ENCODE measurements at places on chromosomes 1 and 21.
A peak's percentile ranks its signal among the peaks of the same experiment; 100 is the strongest.

GRCh38 chr1:79981481-79981880 lies 975.0 kb upstream of the ADGRL4 start:
- no peak for DNase-seq

GRCh38 chr1:94144836-94145235 lies 23.9 kb upstream of the ABCA4 start:
- DNase-seq = no peak

DNA sequence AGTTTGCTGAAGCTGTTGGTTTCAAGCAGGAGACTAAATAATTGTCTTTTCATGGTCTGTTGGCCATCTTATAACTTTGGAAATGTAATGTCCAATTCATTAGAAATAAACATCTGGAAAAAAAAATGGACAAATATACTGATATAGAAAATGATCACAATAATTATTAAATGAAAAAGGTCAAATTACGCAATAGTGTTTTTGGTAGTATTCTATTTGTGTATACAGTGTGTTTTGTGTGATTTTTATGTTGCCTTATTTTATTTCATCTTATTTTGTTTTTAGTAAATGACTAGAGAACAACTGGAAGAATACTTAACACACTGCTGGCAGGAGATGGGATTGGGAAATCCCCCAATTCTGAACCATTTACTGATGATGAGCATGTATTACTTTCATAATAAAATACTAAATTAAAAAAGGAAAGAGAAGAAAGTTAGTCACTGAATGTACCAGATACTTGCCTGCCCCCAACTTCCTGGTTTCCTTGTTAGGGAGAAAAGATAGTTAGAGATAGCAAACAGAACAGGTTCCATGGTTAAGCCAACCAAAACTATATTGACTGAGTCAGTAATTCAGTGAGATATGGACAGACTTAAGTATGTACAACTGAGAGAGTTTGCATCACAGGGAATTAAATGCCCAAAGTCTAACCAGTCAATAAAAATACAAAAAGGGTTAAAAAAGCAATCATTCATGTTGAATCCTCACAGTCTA lies 24.0 kb upstream of the SAMD13 start:
- no peak for DNase-seq

DNA sequence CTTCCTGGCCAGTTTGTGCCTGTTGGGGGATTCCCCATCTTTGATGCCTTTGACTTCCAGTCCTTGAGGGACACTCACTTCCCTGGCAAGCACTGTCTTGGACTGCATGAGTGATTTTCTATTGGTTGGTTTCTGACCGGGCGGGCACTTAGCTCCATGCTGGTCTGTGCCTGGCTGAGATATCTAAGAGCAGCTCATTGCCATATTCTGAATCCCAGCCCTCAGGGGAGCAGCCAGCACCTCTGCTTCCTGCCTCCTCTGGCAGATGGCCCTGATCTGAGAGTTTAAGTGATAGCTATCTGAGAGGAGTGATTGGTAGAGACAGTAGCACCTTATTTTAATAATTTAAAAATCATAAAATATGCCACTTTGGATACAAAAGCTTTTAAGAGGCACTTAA lies 52.5 kb downstream of the DISC1 start:
- DNase-seq = no peak

GRCh38 chr1:66678146-66678545 lies 74.1 kb upstream of the DYNLT5 start:
- no peak for DNase-seq

- no peak for DNase-seq
Measured at GRCh38 chr21:42565206-42565810, 51.7 kb downstream of the SLC37A1 start.

DNA sequence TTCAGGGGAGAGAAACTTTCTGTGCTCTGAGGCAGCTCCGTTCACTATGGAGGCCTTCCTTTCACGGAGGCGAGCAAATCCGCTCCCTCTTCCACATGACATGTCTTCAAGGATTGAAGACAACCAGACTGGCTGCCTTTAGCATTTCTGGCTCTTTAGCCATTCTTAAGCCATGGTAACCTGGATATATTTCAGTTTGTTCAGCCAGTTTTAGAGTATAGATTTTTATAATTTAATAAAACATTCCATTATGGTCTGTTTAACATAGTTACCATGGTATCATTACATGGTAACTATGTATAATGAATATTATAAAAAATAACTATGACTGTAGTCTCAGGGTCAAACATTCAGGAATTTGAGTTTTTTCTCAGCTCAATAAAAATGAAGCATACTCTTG lies 54.2 kb upstream of the NFIA start:
- no peak for DNase-seq

- no peak for DNase-seq
Measured at GRCh38 chr1:57898531-57898930, 474.7 kb upstream of the DAB1 start.

- DNase-seq = no peak
Measured at GRCh38 chr1:182338806-182339370, 52.7 kb downstream of the GLUL start.

DNA sequence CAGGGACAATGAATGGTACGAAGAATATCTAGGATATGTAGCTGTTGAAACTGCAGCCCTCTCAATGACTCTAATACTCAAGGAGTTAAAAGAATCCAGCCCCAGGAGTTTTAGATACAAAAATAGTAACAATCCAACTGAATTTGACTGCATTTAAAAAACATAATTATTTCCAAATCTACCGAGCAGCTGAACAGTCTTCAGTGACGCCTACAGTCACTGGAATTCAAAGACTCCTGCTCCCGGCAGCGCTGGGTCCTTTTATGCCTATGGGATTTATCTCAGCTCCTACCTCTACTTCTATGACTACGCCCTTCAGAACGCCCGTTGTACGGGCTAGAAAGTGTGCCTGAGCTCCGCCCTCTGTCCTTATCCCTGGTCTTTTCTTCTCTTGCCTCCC lies 55.7 kb downstream of the WARS2 start:
- DNase-seq = no peak

- no peak for DNase-seq
Measured at GRCh38 chr1:93023281-93023680, 55.8 kb upstream of the MTF2 start.

GRCh38 chr1:167905182-167905581 lies 8.8 kb downstream of the ADCY10 start:
- DNase-seq = peak; percentile 33

DNA sequence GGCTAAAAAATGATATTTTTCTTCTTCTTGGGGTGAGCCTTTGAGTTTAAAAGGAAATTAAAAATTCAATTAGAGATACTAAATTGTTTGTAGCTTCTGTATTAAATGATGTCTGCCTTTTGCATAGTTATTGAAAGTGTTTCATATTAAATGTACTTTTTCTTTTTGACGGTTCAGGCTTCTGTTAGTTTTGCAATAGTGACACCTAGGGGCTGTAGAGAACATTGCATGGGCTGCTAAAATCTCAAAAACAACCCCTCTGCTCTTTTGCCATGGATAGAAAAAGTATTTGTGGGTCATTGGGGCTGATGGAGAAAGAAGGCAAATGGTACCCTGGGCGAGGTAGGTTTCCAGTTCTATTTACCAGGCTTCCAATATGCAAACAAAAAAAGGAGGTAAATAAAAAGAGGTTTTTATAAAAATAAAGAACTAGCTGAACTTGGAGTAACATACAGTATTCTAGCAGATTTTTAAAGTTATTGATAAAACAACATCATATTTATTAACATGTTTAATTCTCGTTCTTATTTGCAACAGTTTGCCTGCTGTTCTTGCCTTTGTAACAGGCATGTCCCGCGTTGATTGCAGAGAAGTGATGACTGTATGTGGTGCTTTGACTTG lies 115.4 kb upstream of the HOOK1 start:
- DNase-seq = no peak

DNA sequence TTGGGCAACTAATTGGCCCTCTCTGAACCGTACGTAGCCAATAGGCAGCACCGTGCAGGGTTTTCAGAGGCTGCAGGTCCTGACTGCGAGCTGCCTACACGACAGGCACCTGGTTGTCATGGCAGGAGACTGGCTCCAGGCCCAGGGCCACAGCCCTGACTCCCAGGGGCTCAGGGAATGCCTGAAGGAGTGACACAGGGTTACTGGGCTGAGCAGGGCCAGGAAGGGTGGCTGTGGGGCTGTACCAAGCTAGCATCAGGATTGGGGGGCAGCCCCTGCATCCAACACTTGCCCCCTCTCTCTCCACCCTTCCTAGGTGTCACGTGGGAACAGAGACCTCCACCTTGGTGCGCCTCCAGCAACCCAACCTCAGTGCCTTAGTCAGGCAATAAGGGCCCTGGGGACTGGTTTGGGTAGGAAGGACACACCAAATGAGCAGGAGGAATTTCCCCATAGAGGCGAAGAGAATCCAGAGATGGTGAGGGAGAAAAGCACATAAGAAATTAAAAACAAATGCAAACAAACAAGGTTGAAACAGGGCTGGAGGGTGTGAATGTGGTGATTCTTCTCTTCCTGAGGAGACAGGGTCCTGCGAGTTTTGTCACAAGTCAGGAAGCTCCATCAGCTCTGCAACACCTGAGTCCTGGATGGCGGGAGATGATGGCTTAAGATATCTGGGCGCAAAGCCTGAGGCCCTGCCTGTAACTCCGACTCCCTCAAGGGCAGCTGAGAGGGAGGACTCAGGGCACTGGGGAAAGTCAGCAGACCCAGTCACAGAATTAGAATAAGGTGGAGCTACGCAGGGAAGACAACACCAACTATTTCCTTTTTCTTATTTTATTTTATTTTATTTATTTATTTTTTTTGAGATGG lies 19.7 kb upstream of the RNU1-4 start:
- no peak for DNase-seq

DNA sequence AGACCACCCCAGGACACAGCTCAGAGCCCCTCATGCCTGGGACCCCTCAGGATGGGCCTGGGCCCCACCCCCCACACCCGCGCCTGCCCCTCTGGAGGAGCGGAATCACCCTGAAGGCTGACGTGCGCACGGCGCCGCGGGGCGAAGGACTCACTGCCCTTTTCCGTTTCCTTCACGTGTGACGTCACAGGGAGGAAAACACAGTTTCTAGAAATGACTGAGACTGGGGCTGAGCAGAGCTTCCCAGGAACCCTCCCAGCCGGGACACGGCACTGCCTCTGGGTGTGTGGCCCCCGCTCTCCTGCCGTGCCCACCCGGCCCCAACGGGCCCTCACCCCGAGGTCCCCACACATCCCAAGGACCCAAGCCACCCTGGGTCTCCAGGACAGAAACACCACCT lies 5.4 kb upstream of the TNFRSF4 start:
- no peak for DNase-seq

GRCh38 chr1:43473463-43473862 lies 19.7 kb upstream of the HYI start:
- no peak for DNase-seq

GRCh38 chr1:172717722-172718465 lies 59.0 kb downstream of the FASLG start:
- no peak for DNase-seq

GRCh38 chr1:197807739-197808453 lies 32.6 kb upstream of the DENND1B start:
- no peak for DNase-seq

DNA sequence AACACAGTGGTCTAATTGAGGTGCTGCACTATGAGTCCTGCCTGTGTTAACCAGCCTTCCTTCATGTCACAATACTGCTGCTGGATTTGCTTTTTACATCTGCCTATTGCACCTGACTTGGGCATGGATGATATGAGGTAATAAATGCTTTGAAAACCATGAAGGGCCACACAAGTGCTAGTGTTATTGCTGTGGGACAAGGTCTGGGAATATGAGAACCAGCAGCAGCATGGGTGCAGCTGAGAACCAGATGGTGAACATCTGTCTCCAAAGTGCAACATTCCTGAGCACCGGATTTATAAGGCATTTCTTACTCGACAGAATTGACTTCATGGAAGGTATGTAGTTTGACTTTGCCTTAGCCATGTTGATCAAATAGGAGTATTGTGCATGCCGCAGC lies 16.6 kb downstream of the TRIM45 start:
- DNase-seq = no peak

DNA sequence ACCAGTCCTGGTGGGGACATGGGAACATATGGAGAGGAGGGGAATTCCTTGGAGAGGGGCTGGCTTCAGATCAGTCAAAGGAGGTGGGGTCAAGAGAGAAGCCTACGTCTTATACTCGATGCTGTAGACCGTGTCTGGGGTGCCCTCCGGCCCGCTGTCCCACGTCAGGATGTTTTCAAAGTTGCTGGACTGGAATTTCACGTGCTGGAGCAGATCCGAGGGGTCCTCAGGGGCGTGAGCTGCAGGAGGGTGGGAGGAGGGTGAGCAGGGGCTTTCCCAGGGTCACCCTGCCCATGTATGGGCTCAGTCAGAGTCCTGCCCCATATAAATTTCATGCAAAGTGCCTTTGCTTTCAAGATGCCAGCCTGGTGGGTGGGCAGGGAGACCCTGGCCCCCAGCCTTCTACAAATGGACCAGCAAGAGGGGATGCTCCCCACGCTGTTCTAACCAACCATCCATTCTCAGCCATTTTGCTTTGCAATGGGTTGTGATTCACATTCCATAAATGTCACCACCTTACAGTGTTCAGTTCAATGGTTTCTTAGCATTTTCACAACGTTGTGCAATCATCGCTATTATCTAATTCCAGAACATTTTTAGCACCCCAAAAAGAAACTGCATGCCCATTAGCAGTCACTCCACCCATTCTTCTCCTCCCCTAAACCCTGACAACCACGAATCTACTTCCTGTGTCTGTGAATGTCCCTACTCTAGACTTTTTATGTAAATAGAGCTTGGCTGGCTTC lies 4.3 kb downstream of the IL22RA1 start:
- no peak for DNase-seq

GRCh38 chr1:18188820-18189517 lies 81.4 kb downstream of the IGSF21 start:
- no peak for DNase-seq

DNA sequence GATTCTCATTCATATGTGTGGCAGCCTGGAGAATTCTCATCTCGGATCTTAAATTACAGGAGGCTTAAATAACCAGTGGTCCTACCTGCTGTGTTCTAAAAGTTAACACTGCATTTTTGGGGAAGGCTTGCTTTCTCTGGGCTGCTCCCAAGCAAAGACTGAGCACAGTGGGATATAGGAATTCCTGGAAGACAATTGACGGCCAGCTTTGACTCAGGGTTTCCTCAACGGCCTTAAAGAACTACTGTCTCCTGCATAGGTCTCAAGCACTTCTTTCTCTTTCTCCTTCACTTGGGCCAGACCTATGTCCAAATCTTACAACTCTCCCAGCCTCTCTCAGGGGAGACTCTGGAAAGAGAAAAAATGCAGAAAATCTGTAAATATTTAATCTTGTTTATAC lies 1.0 kb upstream of the KRTAP13-3 start:
- no peak for DNase-seq

- no peak for DNase-seq
Measured at GRCh38 chr1:182752077-182752988, 37.2 kb upstream of the NPL start.

Data from NCI-H187 (cell line).